H54 (cell line): ENCODE measurements at places on chromosomes 12 and 14.

GRCh38 chr14:103103461-103104388 lies 9.2 kb downstream of the EXOC3L4 start:
- peak; percentile 98 for DNase-seq

GRCh38 chr14:67358924-67359774 lies 455 bp downstream of the ATP6V1D start:
- peak; percentile 15 for DNase-seq

DNA sequence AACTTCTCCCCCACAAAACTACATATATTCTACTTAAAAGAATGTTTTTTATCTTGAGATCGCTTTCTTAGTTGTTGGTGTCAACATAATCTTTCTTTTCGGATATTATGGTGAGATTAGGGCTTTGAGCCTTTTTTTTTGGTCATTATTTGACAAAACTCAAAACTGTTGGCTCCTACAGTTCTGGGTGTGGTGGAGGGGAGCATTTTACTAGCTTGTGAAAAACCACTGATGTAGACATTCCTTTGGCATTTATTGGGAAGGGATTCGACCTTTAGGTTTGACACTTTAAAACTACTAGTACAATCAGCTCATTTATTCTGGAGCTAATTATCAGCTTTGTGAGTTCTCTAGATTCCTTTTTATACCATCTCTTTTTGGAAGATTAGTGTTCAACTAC lies 24.4 kb downstream of the MSRB3 start:
- no peak for DNase-seq

DNA sequence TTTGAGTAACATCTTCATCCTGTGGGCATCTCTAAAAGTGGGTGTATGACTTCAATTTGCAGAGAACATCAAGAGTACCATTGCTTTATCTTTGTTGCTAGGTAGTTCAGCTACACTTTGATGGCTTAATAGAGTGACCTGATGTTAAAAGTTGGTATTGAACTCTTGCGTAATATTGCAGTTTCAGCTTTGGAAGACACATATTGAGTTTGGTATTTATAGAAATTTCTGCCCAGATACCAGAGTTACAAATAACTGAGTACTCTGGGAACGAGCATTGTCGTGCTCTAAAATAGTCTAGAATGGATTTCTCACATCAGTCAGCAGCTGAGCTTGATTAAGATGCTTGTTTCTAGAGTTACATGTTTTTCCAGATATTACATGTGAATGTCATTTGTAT lies 24.8 kb upstream of the AKAP5 start:
- DNase-seq: no peak

DNA sequence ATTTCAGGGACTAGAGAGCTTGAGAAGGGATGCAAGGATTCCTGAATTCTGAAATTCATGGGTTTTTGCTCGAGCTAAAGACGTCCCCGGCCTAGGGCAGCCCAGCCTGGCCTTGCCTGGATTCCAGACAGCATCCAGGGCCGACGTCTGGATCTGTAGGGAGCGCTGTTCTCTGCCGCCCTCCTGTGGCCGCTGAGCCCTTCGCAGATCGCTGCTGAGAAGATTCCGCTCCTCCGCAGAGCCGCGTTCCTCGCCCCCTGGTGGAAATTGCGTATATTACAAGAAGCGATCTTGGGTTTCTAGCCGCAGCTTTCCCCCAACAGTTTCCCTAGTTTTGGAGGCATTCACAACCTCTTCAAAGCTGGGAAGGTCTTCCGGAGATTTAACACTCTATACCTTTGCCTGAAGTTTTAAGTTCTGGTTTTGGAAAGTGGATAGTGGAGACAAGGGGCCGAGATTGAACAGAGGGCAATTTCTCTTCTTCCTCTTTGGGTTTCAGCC lies 5.1 kb downstream of the CISTR start:
- peak; percentile 95 for DNase-seq

- DNase-seq: no peak
Observed at GRCh38 chr12:91364471-91365184, 182.0 kb upstream of the DCN start.
